ENCODE measurements at places on chromosomes 2 and 18. TPM values are rescaled to one million over a fixed set of nuclear protein-coding genes. Genes with fewer than 3 reads are reported as not detected.

GRCh38 chr18:49464718-49465598 is 4.5 kb upstream of the DYM start:
- no peak for DNase-seq

GRCh38 chr2:215967590-215968378 is 45.6 kb downstream of the MREG start:
- no peak for DNase-seq

The LAMA1 gene
- 1.4 TPM for total RNA-seq

DNA sequence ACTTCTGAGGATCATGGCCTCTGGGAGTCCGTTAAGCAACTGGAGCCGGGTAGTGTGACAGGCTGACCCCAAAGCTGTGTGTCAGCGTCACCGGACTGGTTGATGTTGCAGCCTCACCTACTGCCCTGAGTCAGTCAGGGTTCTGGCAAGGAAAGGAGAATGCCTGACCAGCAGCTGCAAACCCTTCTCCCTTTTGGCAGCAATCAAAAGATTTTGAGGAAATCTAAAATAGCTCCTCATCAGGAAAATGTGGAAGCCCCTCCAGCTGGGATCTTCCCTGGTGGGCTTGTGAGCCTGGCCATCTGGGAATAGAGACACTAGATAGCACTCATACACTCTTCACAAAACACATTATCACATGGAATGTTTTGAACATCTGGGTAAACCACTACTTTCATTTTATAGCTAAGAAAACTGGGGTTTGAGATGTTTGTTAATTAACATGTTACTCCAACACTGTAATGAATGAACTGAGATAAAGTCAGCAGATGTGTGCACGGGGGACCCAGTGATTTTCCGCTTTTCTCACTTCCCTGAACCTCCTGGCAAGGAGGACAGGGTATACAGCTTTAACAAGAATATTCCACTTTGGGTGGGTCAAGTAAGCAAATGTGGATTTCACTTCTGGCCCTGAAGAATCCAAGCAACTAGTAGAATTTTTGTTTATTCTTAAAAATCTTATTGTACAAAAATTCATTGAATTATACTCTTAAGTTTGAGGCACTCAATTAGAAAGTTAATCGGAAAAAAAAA is 24.7 kb downstream of the CLUL1 start:
- DNase-seq, result no peak

DNA sequence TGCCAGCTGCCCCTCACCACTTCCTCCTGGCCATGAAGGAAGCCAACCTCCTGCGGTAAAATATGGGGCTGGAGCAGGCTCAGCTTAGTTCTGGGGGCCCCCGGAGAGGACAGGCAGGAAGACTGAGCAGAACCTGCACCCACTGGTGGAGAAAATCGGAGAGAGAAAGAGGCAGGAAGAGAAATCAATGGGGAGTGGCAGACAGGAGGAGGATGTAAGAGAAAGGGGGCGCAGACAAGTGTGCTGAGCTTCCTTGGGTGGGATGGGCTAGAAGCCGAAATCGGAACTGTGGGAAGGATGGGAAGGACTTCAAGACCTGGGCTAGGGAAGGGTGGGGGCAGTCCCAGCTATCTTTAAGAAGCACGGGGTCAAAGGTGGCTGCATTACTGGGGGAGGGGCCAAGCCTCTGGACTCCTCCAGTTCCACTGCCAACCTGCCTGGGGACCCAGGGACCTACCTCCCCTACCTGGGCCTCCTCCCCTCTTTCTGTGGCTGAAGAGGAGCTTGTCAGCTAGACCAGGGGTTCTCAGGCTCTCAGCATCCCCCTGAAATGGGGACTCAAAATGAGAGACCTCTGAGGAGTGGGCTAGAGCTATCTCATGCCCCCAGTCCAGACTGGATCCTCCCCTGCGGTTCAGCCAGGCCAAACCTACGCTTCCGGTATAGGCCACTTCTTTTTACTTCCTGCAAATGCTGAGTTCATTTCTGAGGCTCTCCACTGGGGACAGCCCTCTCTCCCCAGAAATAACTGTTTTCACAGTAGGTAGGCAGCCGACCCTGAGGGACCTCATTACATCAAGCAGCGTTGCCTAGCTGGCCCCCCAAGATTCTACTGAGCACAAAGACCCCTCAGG is 33.6 kb upstream of the B3GNT7 start:
- peak; percentile 84 for DNase-seq

DNA sequence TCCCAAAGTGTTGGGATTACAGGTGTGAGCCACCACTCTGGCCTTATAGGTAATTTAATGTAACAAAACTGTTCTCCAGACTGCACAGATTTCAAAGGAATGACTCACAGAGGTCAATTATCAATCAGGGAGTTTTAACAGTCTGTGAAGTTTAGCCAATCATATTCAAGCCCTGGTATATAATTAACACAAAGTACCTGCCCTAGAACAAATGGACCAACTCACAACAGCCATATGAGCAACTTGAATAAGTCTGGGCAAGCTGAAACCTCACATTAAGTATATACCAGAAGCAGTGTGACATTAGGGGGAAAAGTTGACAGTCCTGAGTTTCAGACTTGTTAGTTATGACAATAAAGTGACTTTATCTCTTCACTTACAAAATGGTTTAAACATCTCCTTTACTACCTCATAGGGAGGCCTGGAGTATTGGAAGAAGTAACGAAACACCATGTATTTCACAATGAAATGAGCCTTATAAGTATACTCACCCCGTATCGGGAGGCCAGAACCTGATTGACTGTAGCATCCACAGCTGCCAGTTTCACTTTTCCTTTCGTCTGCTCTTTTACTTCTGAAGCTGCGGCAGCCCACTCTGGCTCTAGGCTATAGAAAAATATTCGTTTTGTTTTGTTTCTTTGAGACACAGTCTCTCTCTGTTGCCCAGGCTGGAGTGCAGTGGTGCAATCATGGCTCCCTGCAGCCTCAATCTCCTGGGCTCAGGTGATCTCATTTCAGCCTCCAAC is 22.2 kb downstream of the PDIA6 start:
- no peak for DNase-seq

DNA sequence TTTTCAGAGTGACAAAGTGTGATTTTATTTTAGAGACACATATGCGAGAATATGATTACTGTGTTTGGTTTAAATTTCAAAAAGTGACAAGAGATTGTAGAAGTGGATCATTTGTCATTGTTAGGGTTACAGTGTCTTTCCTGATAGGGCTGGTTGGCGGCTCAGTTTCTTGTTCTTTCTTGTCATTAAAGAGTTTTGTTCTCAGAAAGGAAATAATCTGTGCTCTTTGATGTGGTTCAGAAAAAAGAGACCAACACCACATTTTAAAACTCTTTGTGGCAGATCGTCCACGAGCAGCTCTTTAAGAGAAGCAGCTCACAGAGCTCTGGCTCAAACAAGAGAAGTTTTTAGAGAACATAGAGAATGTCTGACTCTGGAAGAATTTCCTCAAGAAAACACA is 45.6 kb upstream of the ZNF532 start:
- no peak for DNase-seq

The TMEM178A gene
- total RNA-seq, result 9.5 TPM

The HAAO gene
- 6.4 TPM for total RNA-seq

GRCh38 chr2:10039658-10040410 is 3.5 kb upstream of the KLF11 start:
- DNase-seq, result no peak

The FHOD3 gene
- 1.9 TPM for total RNA-seq

The SOX11 gene
- 0.84 TPM for total RNA-seq

GRCh38 chr2:40240070-40240469 is 211.8 kb downstream of the SLC8A1 start:
- peak; percentile 76 for DNase-seq

GRCh38 chr18:60090170-60090569 is 190.4 kb downstream of the PMAIP1 start:
- DNase-seq, result no peak

- no peak for DNase-seq
Observed at GRCh38 chr2:109348671-109349502, 219.9 kb downstream of the SH3RF3 start.

DNA sequence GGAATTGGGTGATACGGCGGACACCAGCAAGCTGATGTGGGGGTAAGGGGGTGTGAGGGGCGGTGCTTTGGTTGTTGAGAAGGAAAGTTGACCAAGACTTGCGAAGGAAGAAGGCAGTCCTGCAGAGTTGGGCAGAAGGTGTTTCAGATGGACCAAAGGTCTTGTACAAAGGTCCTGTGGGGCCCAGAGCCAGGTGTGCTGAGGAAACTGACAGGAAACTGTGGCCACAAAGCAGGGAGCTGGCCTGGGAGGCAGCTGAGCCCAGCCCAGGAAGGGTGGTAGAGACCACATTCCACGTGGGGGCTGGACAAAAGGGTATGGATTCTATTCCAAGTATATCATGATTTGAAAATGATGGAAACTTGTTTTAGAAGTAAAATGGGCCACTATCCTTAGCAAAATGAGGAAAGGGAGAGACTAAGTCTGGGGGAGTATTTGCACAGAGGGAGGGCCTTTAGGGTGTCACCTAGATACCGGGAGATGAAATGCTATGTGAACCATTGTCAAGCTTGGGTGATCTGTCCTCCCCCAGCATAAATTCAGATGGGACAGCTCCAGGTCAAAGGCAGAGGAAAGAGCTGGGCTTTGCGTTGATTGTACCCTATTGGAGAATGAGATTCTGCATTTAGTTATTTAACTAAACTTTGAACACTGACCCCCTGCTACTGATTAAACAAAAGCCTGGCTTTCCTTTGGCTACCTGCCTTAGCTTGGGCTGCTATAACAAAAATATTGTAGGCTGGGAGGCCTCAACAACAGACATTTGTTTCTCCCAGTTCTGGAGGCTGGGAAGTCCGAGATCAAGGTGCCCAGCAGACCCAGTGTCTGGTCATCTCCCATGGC is 4.3 kb upstream of the EDAR start:
- no peak for DNase-seq

The PRKAG3 gene
- not detected for total RNA-seq

The IL37 gene
- total RNA-seq, result not detected
